Activated B cell treated with CpG ODN at 0.5 μM for 24 hours (primary cell): ENCODE measurements at places on chromosomes 5 and 9. TPM values are rescaled to one million over a fixed set of nuclear protein-coding genes. Genes with fewer than 3 reads are reported as not detected.

- no peaks in the 10 kb centered on the region for H3K4me1 ChIP-seq
- DNase-seq = no peak
- no peak overlapping the region for H3K27ac ChIP-seq
- H3K4me3 ChIP-seq = no peak overlapping the region
- no peaks in the 10 kb centered on the region for H3K27me3 ChIP-seq
- H3K36me3 ChIP-seq = peaks cover 8% of the 10 kb centered on the region
Observed at GRCh38 chr5:134328619-134329018, 38.4 kb downstream of the CDKL3 start.

The ORM2 gene
- not detected in 2 replicates for total RNA-seq

GRCh38 chr5:98770209-98770910 is 3.1 kb upstream of the RGMB start:
- peak overlapping the region; percentile 85 for H3K27ac ChIP-seq
- DNase-seq = peak; percentile 27
- peaks cover 51% of the 10 kb centered on the region for H3K4me1 ChIP-seq

GRCh38 chr5:94811331-94811730 is 192.9 kb downstream of the SLF1 start:
- no peaks in the 10 kb centered on the region for H3K4me1 ChIP-seq
- peaks cover 6% of the 10 kb centered on the region for H3K27me3 ChIP-seq
- H3K27ac ChIP-seq = no peak overlapping the region
- no peak overlapping the region for H3K4me3 ChIP-seq

DNA sequence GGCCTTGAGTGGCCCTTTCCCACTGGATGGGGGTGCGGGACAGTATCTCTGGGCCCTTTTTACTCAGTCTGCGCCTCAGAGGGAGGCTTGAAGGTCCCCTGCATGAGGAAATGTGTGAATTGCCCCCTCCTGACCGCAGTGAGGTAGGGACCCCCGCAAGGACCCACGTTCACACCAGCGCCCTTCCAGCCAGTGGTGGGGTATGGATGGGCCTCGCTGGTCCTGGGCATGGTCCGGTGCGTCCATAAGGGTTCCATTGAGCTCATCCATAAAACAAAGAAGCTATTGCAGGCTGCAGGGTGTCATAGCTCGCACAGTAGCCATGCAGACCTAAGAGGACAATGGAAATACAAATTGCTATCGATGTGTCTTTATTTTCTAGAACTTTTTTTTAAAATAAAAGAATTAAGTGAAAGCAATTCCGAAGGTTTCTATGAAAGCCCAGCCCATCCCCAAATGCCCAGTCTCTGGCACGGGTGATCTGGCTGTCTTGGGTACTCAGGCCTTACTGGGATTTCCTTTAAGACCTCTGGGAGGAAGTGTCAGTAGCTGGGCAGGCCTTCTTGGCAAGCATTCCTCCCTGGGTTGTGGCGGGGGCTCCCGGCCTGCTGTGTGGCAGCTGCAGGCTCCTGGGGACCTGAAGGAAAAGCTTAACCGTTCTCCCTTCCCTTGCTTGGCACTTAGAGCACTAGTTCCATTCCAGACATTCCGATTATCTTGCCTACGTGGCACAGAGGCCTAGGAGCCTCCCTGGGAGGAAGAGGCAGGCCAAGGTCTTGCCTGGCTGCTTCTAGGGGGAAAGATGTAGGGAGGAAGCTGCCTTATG is 1.5 kb upstream of the SEMA5A start:
- DNase-seq = no peak
- H3K27ac ChIP-seq = no peak overlapping the region
- H3K4me1 ChIP-seq = peaks cover 13% of the 10 kb centered on the region
- no peak overlapping the region for H3K4me3 ChIP-seq
- H3K36me3 ChIP-seq = no peaks in the 10 kb centered on the region
